Bone marrow (tissue), 2 donors: ENCODE measurements at places on chromosomes 7 and 10.

- no peak for DNase-seq
Observed at GRCh38 chr10:26805567-26806245, 55.1 kb downstream of the ABI1 start.

DNA sequence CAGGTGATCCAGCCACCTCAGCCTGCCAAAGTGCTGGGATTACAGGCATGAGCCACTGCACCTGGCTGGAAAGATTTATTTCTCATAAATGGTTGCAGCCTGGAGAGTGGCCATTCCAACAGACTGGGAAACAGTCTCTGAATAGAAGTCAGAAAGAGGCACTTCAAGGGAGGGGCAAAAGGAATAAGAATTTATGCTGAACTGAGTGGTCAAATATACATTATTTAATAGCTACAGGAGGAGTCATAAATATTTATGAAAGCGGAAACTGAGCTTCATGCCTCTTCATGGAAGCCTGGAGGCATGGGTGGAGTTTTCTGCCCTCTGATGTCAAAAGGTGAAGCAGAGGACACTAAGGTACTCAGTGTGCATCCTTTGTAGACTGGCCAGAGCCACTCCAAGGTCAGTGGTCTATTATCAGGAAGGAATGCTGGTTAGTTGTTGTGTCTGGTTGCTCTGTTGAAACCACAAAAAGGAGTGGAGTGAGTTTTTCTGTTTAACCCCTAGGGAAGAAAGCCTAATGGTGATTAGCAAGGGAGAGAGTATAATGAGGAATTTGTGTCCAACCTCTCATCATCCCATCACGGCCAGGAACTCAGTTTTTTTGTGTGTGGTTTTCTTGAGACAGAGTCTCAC is 9.3 kb upstream of the NRBF2 start:
- no peak for DNase-seq

DNA sequence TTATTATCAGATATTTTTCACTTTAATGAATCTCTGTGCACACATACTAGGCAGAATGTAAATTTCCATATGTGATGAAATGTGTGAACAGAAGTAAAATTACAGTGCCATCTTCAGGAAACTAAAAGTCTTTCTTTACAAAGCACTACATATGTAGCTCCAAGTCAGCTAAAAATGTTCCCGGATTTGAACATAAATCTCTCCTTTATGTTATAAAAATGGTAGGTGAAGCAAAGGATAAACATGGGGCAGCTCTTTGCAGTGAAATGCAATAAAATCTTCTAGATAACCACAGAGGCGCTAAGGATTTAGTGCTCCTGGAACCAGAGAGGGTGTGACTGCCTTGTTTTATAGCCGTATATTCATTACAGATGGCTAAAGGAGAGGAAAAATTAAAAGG is 104.9 kb upstream of the C7orf33 start:
- DNase-seq: no peak

DNA sequence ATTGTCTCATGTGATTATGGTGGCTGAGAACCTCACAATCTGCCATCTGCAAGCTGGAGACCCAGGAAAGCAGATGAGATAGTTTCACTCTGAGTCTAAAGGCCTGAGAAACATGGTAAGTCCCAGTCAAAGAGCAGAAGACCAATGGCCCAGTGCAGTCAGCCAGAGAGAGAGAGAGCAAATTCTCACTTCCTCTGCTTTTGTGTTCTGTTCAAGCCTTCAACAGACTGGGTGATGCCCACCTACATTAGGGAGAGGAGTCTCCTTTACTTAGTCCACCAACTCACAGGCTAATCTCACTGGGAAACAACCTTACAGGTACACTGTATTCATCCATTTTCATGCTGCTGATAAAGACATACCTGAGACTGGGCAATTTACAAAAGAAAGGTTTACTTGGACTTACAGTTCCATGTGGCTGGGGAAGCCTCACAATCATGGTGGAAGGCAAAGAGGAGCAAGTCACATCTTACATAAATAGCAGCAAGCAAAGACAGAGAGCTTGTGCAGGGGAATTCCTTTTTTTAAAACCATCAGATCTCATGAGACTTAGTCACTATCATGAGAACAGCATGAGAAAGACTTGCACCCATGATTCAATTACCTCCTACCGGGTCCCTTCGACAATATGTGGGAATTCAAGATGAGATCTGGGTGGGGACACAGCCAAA is 4.7 kb upstream of the FRMPD2 start:
- no peak for DNase-seq

- DNase-seq: no peak
Observed at GRCh38 chr7:105611856-105612775, 30.8 kb upstream of the EFCAB10 start.

DNA sequence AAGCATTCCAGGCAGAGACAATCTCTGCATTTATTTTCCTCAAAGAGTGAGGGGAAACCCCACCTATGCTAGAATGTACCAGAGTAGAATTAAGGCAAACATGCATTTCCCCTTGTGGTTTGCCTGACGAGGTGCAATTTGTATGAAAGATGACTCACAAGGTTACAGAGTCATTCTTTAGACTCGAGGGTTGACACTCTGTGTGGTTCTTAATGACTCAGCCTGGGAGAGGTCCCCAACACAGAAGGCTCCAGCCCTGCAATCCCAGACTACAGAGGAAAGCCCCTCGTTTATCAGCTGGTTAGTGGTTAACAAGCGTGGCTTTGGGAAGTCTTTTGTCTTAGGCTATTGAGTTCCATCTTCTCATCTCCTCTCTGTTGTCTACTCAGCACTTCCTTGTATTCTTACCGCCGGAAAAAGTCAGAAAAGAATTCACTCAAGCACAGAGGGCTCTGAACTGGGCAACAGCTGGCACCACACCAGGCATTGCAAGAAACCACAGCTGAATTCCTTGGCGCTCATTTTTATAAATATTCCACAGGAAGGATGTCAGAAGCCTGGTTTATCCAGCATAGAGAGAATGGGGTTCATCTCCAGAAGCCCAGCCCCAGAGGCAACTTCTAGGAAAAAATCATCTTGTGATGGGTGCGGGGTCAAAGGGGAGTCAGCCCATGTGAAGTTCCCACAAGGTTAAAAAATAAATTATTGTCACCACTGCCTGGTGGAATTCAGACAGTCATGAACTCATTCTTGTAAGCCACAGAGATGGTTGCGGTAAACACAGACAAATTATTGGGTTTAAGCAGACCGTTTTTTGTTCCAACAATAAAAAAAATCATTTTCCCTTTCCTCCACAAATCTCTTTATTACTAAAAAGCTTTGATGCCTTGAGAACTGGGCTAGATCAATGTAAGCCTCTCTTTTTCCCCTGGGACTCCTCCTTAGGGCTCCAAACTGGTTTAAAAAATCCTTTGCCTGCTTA is 24.5 kb upstream of the SVIL start:
- peak; percentile 94 for DNase-seq
